Stimulated activated CD4-positive, alpha-beta T cell treated with anti-CD3 and anti-CD28 coated beads, TNF-alpha, amount 100 ng/mL, for 1 hour (primary cell): ENCODE measurements at places on chromosomes 12 and 14.

DNA sequence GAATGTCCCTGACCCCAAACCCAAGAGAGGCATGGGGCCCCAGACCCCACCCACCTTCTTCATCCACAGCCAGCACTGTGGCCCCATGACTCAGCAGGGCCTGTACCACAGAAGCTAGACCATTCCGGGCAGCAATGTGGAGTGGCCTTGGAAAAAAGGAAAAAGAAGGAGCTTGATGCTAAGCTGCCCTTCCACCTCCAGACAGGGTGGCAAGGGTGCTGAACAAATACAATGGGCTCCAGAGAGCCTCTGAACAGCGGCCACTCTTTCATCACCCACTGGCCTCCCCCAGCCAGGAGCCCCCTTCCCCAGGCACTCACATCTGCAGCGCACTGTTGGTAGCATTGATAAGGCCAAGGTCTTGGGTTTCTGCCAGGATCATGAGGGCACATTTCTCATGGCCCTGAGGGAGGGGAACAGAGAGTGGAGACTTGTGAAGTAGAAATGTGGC, 13.9 kb downstream of the SLC39A5 start:
- DNase-seq = no peak

DNA sequence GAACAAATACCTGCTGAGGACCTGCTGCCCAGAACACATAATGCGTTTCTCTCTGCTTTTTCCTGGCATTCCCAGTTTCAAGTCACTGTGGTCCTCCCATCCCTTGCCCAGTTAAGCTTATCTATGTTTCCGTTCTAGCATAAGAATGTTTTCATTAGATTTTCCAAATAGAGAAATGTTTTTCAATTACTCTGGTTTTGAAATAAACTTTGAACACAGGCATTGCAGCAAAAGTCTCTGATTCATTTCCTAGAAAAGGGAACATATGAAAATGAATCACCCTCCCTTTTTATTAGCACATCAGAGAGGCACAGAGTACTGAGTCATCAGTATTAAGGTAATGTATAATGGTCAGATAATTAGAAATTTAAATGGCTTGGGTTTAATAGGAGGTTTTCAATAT, 201.1 kb upstream of the TMEM260 start:
- no peak for DNase-seq

DNA sequence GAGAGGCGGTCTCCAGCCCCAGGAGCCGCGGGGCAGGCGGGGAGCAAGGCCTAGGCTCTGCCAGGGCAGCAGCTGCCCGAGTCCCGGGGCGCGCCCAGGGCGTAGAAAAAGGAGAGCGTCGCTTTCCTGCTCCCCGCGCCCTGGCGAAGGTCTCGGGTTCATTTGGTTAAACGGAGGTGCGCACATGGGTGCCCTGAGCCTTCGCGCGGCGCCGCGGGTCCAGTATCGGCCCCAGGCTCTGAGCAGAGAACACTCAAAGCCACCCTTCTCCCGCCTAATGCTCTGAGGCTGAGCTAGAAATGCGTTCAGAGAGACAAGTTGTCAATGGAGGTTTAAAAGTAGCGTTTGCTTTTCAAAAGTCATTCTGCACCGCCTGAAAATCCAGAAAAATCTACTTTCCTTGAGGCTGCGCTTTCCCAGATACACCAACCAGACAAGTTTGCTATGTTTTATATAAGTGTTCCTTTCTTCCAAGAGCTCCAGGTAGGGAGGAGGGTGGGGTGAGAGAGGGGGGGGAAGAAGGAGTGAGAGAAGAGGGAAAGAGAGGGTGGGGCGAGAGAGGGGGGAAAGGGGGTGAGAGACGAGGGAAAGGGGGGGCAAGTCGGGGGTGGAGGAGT, 1.5 kb downstream of the TMEM132C start:
- DNase-seq = no peak

- no peak for DNase-seq
Observed at GRCh38 chr12:11202811-11203210, 16.1 kb upstream of the TAS2R42 start.

GRCh38 chr14:102394717-102395375, 32.1 kb downstream of the TECPR2 start:
- DNase-seq = no peak

GRCh38 chr14:34214961-34215360, 247.1 kb downstream of the SPTSSA start:
- DNase-seq = no peak

DNA sequence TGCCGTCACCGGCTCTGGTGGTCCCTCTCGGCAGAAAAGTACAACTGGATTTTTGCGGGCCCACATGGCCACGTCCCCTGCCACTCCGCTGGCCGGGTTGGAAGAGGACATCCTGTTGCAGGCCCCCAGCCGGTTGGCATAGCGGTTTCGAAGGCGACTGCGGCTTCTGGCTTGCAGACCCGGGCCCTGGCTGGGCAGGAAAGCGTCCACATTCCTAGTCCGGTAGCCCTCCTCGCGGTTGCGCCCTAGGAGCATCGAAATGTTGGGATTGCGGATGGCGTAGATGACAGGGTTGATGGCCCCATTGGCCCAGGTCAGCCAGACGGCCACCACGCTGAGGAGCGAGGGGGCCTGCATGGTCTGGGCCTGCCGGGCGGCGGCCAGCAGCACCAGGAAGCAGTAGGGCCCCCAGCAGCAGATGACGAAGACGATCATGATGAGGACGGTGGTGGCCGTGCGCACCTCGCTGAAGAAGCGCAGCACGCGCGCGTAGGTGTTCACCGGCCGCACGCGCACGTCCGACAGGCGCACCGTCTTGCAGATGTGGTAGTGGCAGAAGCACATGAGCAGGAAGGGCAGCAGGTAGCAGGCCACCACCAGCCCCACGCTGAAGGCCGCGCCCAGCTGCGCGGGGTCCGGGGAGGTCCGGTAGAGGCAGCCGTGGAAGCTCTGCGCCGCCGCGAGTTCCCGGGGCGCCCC, 1.2 kb downstream of the GPR135 start:
- no peak for DNase-seq

- no peak for DNase-seq
Observed at GRCh38 chr14:105075379-105076295, 10.4 kb upstream of the GPR132 start.

DNA sequence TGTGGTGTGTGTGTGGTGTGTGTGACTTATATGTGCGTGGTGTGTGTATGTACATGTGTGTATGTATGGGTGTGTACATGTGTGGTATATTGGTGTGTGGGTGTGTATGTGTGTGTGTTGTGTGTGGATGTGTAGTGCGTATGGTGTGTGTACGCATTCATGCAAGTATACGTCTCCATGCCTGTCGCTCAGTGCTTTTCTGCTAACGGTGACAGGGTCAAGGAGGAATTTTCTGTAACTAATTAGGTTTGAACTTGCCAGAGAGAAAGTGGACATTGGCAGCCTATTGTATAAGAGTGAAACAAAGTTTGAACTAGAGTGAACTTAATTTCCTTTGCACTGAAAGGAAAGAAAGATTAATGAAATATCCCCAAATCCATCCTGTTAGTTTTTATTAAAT, 120.9 kb upstream of the GSC start:
- DNase-seq = no peak

DNA sequence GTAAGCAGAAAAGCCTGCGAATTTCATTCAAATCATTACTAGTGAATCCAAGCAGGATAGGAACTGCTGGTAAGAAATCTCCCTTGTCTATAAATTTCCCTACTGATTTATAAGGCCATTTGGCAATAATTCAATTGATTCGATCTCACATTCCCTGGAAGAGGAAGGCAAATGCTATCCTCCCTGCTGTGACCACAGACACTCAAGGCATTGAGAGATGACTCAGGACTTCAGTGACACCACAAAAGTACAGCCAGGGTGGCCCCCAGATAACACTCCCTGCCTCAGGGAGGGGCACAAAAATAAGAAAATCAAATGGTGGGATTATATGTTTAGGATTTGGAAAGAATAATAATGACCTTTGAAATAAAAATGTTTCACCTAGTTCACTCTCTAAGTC, 162.7 kb downstream of the GRIP1 start:
- DNase-seq = no peak

- DNase-seq = no peak
Observed at GRCh38 chr14:80426683-80427082, 215.4 kb upstream of the DIO2 start.

- DNase-seq = no peak
Observed at GRCh38 chr12:97542666-97543280, 80.2 kb downstream of the RMST start.

- no peak for DNase-seq
Observed at GRCh38 chr12:12501121-12501520, 61.5 kb downstream of the DUSP16 start.

- DNase-seq = no peak
Observed at GRCh38 chr12:52235822-52236361, 2.8 kb downstream of the KRT7 start.

DNA sequence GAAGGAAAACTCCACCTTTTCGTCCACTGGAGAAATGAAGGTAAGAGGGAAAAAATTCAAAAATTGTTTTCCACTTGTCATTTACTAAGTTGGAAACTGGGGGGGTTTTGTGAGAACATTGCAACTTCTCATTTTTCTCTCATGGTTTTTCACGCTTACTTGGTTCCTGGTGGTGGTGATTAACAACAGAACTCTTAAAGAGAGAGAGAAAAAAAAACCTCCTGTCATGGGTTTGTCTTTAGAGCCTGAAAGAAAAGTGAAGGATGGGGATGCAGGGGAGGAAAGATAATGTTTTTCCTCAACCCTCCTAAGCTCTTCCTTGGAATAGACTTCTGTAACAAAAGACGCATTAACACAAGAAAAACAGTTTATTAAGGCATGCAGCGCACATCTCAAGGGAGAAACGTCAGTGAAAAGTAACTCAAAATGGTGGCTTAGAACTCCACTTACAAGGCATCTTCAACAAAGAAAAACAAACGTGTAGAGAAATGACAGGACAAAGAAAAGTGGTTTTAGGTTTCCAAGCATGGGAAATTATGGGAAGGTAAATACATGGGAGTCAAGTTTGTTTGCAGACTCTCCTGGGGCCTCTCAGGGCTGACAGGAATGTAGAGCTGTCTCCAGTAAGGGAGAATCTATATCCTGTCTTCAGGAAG, 81.9 kb upstream of the ATF7IP start:
- no peak for DNase-seq

DNA sequence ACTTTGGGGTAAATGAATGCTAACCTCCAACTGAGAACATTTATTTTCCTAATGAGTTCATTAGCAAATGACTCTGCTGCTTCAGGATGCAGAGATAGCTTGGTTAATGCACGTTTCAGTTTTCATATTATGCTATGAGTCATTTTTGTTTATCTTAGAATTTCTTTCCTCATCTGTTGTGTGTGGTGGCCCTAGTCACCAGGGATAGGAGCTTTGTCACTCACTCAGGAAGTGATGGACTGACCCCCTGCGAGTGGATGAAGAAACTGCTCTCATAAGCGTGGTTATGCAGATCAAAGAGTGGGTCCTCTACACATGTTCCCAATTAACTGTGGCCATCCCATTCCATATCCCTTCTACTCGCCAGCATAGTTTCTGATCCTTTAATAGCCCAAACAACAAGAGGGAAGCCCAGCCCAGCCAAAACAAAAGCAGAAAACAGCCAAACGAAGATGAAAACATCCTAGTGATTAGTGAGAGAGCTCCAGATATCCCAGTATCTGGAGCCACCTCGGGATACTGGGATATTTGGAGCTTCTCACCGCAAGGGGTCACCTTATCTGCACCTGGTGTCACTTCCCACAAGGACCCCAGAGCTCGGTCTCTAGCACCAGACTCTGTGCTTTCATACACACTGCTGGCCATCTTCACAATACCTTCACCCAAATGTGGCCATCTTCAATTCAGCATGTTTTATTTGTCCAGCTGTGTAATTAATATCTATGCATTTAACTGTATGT, 8.6 kb downstream of the TC2N start:
- DNase-seq = no peak

DNA sequence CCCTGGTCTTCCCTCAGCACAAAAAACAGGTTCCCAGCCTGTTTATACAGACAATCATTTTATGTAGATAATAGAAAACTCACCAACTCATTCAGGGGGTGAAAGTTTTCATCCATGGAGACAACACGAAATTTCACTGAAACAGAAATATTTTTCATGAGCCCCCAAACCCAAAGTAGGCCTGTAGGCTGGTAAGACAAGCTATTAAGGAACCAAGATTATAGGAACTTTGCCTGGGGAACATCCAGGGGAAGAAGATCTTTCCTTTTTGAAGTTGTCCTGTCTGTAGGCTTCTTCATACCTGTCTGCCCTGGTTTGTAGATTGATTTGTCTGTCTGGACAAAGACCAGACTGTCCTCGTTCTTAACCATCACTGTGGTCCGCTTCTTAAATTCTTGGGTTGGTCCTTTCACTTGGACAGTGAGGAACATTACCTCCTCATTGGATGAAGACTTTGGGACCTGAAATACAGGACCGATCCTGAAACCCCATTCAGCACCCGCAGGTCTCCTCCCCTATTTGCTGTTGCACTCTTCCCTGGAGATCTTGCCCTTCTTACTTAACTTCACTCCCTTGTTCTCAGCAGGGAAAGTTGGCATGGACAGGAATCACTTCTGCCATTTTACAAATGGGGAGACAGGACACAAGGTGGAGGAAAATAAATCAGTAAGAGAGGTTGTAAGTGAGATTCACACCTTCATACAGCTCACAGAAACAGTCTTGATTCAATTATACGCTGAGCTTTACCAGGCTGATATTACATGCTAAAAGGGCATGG, 3.5 kb downstream of the A2M start:
- no peak for DNase-seq

DNA sequence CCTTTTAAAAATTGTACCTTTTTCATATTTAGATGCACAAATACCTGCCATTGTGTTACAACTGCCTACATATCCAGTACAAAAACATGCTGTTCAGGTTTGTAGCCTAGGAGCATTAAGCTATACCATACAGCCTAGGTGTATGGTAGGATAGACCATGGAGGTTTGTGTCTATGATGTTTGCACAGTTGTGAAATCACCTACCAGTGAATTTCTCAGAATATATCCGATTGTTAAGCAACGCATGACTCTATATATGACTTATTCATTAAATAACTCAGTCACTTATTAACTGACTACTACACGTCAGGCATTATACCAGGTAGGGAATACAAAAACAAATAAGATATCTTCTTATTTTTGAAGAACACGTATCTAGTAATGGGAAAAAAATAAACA, 26.2 kb upstream of the ETNK1 start:
- no peak for DNase-seq

GRCh38 chr12:22117563-22118237, 71.7 kb downstream of the CMAS start:
- no peak for DNase-seq

GRCh38 chr12:108349278-108349688, 10.2 kb upstream of the CMKLR1 start:
- DNase-seq = no peak

DNA sequence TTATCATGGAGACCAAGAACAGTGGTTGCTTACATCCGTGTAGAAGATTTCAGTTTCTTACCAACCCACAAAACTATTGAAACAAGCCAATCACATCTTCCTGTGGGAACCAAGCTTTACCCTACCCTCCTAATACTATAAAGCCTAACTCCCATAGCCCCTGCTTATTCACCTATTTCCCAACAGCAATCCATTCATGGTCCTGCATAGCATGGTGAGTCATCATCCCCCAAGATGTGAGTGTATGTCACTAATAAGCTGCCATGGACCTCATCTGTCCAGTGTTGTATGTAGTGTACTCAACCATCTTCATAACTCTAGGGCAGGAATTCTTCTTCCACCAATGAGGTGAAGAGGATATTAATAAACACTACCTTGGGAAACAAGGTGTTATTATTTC, 1620.4 kb upstream of the FLRT2 start:
- no peak for DNase-seq
